Suppressor macrophage treated with lipopolysaccharide for 1 hour (primary cell): ENCODE measurements at places on chromosomes 13 and 19.
A peak's percentile ranks its signal among the peaks of the same experiment; 100 is the strongest.

DNA sequence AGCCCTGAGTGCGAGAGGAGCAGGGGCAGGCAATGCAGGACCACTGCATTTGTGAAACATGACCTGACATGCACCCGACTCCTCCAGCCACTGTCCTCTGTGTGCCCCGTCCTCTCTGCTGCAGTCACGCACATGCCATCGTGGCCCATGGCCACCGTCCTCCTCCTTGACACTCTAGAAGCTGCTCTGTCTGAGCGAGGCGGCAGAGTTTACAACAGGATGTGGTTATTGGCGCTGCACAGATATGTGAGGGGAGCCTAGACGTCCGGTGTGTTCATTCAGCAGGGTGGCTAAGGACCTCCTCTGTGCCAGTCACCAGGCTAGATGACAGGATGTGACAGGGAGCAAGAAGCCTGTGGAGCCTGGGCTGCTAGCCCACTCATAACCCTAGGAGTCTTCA is 277.8 kb downstream of the FOXO1 start:
- no peak for DNase-seq

DNA sequence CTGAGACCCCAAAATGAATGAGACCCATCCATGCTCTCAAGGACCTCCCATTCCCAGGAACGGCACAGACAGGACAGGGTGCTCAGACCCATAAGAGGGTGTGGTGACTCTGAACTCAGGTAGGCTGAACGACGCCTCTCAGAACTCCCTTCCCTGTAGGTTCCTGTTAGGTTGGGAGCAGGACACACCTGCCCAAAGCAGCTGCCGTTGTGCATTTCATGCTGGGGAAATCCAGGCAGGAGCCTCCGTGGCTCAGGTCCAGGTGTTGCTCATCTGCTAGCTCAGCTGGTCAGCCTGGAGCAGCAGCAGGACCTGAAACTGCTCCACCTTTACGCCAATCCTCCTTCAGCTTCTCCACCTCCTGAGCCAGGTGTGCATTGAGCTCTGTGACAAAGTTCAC is 19.1 kb upstream of the TEX101 start:
- DNase-seq: no peak

- DNase-seq: no peak
These were observed 118.0 kb downstream of the KDM4B start for GRCh38 chr19:5086725-5087439.

- DNase-seq: peak; percentile 82
These were observed 10.1 kb downstream of the GRIN2D start for GRCh38 chr19:48403606-48404005.

DNA sequence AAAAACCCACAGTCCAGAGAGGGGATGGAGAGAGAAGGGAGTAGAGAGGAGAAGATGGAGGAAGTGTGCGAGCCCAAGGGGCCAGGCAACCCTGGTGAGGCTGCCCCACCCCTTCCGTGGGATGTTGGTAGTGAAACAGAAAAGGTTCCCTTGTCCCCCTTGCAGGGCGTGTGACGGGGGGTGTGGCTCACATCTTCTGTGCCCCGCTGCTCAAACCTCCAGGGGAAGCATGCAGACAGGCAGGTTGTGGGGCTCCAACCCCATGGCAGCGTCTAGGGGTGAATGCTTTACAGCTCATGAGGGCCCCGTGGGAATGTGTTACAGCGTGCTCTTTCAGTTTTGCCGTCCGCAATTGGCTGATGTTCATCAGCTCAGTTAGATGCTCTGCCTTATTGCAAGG is 14.7 kb upstream of the EVI5L start:
- no peak for DNase-seq

- DNase-seq: peak; percentile 69
These were observed 16.0 kb downstream of the TMEM272 start for GRCh38 chr13:51828730-51829567.

GRCh38 chr19:41445575-41445974 is 2.6 kb downstream of the ERICH4 start:
- no peak for DNase-seq

- DNase-seq: no peak
These were observed 39.9 kb downstream of the DOCK9 start for GRCh38 chr13:98937911-98938381.

DNA sequence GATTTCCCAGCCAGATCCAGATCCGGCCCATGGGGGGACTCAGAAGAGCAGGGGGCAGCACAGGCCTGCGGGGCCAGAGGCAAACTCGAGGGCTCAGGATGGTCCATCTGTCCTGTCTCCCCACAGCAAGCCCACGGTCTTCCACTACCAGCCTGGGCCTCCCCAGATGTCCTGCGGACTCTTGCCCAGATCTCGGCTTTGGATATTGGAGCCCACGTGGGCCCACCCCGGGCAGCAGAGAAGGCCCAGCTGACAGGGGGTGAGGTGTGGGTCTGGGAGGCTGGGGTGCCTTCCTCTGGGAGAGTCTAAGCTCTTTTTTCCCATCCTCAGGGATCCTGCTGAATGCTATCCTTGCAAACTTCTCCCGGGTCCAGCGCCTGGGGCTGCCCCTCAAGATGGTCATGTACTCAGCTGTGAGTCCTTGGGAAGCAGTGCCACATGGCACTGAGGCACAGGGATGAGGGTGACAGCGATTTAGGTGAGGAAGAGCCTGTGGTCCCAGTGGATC is 3.4 kb downstream of the ACP4 start:
- DNase-seq: no peak

GRCh38 chr13:48317511-48318376 is 14.2 kb downstream of the RB1 start:
- no peak for DNase-seq

DNA sequence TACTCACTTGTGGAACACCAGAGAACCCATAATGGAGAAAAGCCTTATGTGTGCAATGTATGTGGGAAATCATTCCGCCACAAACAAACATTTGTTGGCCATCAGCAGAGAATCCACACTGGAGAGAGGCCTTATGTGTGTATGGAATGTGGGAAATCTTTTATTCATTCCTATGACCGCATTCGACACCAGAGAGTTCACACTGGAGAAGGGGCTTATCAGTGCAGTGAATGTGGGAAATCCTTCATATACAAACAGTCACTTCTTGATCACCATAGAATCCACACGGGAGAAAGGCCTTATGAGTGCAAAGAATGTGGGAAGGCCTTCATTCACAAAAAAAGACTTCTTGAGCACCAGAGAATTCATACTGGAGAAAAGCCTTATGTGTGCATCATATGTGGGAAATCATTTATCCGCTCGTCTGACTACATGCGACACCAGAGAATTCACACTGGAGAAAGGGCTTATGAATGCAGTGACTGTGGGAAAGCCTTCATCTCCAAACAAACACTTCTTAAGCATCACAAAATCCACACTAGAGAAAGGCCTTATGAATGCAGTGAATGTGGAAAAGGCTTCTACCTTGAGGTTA is 10.9 kb downstream of the ZNF549 start:
- no peak for DNase-seq

DNA sequence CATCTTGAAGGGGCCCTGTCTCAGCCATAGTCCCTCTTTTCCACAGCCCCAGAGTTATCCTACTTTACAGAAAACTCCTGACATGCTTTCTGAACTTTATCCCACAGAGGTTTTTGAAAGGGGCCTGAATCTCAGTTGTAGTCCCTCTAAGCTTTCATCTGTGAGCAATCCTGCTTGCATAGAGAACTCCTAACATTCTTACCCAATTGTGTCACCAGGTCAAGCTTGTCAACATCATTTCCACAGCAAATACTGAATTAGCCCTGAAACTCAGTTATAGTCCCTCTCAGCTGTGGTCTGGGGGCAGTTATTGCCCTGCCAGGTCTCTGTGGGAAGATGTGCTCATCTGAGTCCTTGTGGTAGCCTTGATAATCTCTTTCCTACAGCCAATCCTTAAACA is 2190.3 kb upstream of the PCDH20 start:
- DNase-seq: no peak

DNA sequence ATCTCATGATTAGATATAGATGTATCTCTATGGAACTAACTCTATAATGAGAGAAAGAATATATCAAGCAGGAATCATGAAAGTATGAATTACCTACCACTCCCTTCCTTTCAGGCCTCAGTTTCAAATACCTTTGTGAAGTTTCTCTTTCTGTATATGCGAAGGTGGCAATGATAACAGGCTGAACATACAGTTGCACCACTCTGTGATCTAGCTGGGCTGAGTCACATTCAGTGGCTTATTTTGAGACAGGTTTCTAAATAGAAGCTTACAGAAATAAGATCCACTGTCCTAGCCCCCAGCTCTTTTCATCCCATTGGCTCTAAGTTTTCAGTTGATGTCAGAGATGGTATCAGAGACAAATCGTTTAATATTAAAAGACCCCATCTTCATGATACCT is 662.0 kb downstream of the SLITRK1 start:
- DNase-seq: no peak

DNA sequence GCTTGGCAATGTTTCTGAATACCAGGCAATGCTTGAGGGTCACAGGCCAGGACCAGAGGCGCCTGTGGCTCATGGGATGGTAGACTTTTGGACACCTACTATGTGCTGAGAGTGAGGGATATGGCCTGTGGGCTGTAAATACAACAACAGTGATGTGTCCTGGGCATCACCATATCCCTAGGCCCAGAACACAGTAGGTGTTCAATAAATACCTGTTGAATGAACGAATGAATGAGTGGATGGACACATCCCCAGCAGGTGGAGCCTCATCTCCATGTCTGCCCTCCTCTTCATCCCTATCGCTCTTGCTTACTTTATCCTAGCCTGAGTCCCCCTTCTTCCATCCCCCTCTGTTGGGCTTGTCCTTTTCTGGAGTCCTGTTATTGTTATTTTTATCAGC is 16.5 kb upstream of the NANOS2 start:
- no peak for DNase-seq

DNA sequence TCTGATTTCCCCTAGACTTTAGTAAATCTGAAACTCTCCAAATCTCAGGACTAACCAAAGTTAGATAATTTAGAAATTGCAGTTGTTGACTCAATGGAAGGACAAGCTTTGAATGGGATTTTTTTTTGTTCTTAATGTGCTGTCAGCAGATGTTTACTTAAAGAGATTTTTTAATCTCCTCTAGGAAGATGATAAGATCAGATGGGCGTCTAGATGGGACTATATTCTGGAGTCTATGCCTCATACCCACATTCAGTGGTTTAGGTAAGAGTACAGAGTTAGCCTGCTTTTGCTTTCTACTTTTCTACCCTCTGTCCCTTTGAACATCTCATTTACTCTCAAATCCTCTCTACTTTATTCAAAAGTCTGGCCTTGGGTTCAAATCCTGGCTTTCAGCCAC is 39.3 kb downstream of the TM9SF2 start:
- no peak for DNase-seq

- no peak for DNase-seq
These were observed 24.6 kb upstream of the ATP8A2 start for GRCh38 chr13:25347151-25347550.

DNA sequence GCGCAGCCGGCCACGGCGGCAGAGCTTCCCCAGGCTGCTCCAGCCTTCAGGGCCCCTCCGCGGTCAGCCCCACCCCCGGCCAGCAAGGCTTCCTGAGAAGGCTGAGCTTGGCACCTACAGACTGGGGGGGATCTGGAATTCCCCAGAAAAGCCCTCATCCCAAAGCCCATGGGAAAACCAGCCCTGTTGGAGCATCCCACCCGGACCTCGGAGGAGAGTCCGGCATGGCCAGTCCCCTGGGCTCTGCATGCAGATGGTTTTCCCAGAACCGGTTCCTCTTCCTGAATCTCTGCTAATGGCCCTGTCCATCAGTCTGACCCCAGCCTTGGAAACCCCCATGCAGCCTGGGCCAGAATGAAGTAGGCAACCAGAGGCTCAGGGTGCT is 10.3 kb downstream of the RASA3 start:
- DNase-seq: peak; percentile 76

- no peak for DNase-seq
These were observed 60.3 kb upstream of the RNF113B start for GRCh38 chr13:98237331-98237730.

GRCh38 chr13:84460989-84461388 is 578.7 kb upstream of the SLITRK1 start:
- DNase-seq: no peak
